ENCODE measurements at places on chromosomes 12 and 14.

GRCh38 chr12:64571411-64571810 is 38.9 kb upstream of the RASSF3 start:
- no peak for DNase-seq

GRCh38 chr12:115374480-115375185 is 690.7 kb upstream of the TBX3 start:
- DNase-seq = no peak

- no peak for DNase-seq
Observed at GRCh38 chr14:73913256-73913655, 26.6 kb downstream of the ZNF410 start.

GRCh38 chr14:36511981-36512584 is 7.9 kb downstream of the NKX2-1 start:
- DNase-seq = no peak
